Erythroblast (primary cell): ENCODE measurements at places on chromosomes 7 and 10.

- peak; percentile 76 for DNase-seq
Observed at GRCh38 chr7:43768887-43769272, 10.4 kb downstream of the BLVRA start.

DNA sequence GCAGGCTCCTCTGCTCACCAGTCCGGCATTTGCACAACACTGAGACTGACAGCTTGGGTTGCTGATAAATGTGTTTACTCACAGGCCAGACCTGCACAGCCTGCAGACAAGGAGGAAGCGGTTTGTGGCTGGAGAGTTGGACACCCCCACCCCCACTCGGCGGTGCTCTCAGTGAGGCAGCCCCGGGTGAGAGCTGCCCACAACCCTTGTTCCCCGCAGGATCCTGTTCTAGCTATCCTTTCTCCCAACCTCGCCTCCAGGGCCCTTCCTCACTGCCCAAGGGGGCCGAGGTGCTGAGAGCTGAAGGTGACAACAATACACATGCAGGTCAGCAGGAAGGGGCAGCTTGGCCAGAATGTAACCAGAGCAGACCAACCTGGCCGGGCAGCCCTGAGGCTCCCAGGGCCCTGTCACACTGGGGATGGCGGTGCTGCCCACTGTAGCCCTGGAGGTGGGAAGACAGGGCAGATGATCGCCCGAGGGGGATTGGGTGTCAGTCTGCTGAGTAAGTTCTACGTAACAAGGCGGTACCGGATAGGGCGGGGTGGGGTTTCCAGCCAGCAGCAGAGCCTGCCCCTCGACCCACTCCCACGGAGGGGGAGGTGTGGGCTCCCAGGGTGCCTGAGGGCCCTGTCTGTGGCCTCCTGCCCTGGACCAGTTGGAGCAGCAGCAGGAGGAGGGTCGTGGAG lies 2.1 kb upstream of the ADAM8 start:
- peak; percentile 93 for DNase-seq

- DNase-seq, result no peak
Observed at GRCh38 chr7:16055263-16055976, 365.9 kb downstream of the CRPPA start.

- DNase-seq, result no peak
Observed at GRCh38 chr7:7668706-7669105, 28.2 kb downstream of the UMAD1 start.

DNA sequence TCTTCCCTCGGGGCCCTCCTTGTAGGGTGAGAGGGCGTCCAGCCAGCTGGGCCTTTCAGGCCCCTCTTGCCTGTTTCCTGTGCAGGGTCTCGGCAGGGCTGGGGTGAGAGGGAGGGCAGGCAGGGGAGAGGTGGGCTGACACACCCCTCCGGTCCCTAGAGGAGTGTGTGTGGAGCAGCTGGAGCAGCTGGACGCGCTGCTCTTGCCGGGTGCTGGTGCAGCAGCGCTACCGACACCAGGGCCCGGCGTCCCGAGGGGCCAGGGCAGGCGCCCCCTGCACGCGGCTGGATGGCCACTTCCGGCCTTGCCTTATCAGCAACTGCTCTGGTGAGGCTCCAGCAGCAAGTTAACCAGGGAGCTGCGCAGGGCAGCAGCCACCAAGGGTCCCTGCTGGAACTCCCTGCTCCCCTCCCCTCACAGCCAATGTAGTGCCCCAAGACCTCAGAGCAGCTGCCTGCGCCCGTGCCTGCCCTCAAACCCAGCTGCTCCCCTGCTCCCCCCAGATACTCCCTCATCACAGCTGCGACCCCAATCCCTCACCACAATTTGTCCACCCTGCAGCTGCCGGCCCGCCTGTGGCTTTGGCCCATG lies 15.7 kb upstream of the ZNF862 start:
- no peak for DNase-seq

- no peak for DNase-seq
Observed at GRCh38 chr7:3034591-3035150, 9.0 kb downstream of the CARD11 start.

GRCh38 chr7:82816272-82816671 lies 346.4 kb downstream of the PCLO start:
- no peak for DNase-seq
